ENCODE measurements at places on chromosomes 4 and X.
A peak's percentile ranks its signal among the peaks of the same experiment; 100 is the strongest.

- no peak for DNase-seq
Observed at GRCh38 chr4:118270492-118270891, 82.3 kb downstream of the PRSS12 start.

DNA sequence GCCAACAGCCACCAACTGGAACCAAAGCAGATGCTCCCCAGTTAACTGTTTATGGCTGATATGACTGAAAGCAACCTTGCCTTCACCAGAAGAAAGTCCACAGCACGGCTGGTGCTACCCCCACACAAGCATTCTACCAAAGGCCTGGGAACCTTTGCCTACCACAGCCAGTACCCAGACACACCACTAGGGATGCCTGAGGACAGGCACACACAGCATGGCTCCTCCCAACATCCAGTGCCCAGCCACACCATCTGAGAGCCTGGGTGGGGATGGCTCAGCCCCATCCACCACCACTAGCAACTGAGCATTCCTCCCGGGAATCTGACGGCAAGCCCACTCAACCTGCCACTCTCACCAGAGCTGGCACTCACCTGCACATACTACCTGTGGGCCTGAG, 178.6 kb downstream of the SLC7A11 start:
- DNase-seq, result no peak

DNA sequence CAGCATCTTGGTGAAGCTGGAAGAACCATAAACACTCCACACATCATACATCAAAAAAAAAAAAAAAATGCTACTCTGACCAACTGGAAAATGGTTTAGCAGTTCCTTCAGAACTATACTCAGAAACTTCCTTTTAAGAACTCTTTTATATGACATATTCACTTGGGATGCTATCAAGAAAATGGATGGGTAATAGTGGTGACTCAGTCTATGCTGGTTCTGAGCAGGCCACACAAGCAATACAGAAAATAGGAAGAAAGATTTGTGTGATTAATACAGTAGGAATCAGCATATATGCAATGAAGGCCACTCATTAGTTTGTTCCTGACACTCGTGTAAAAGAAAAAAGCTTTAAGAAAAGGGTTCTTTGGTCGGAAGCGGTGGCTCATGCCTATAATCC, 123.5 kb upstream of the FAT4 start:
- no peak for DNase-seq

GRCh38 chrX:38560776-38561125, 591 bp upstream of the TSPAN7 start:
- no peak for DNase-seq

GRCh38 chr4:81152839-81153713, 61.9 kb downstream of the PRKG2 start:
- DNase-seq, result no peak

DNA sequence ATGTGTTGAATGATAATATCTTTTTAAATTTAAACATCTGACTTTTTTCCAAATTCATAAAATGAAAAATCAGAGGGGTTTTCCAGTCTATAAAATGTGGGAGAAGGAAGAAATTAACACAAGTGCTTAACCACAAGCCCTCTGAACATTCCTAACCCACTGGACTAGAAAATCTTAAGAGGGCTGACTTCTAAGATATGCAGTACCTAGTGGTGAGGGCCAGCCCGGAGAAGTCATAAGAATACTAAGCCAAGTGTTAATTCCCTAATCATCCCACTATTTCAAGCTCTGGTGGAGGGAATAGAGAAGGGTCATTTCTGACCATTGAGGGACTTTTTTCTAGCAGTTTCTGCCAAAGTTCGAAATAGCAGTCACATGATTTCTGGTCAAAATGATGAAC, 86.9 kb upstream of the NEIL3 start:
- DNase-seq, result no peak

GRCh38 chr4:123589301-123589700, 192.7 kb downstream of the SPRY1 start:
- no peak for DNase-seq

GRCh38 chr4:17781300-17782287, at the start of gene FAM184B:
TSS of gene FAM184B (minus strand) at chr4:17781621. CDS start at chr4:17781299, 322 bp downstream.
- DNase-seq, result no peak

DNA sequence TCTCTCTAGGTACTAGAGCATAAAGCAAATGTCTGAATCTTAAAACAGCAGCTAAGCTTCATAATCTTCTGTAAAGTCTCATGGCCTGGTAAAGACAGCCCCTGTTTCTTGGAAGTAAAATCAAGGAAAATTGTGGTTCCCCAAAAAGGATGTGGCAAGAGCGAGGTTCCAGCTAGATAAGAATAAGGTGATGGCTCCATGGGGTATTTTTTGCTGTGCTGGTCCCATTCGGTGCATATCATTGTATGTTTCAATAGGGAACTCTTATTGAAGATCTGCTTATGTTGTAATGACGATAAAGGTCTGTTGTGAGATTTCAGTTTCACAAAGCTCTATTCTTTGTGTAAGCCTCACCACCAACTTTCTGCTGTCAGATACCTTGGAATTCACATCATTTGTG, 316.9 kb upstream of the NOCT start:
- DNase-seq, result no peak

GRCh38 chr4:54076673-54077072, 12.3 kb upstream of the CHIC2 start:
- DNase-seq, result no peak

DNA sequence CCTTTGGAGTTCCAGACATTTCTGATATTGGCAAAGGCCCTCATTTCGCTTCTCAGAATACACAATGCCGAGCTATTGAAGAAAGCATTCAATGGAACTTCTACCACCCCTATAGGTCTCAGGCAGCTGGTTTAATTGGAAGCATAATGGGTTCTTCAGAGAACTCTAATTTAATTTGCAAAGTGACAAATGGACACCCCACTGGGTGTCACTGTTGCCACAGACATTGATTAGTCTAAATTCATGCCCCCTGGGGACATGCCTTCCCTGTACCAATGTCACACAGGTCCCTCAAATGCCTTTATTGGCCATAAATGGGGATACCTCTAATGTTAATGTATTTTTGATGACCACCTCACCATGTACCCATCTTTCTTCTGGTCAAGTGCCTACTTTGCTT, 22.9 kb upstream of the TMEM255A start:
- no peak for DNase-seq

DNA sequence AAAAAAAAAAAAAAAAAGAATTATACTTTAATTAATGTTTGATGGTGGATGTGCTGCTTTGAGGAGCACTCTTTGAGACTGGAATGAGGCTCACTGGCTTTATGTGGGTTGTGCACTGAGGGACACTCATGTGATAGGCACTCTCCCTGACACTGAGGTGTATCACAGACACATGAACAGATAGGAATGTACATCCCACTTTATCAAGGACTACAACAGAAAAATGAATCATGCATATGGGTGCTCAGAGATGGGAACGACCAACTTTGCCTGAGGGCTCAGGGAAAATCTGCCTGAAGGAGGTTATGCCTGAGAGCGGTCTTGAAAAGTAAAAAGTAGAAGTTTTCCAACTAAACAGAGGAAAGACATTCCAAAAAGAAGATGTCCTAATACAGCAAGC, 97.7 kb upstream of the RBPJ start:
- no peak for DNase-seq

- peak; percentile 90 for DNase-seq
Observed at GRCh38 chr4:47442980-47443379, 20.5 kb downstream of the COMMD8 start.

DNA sequence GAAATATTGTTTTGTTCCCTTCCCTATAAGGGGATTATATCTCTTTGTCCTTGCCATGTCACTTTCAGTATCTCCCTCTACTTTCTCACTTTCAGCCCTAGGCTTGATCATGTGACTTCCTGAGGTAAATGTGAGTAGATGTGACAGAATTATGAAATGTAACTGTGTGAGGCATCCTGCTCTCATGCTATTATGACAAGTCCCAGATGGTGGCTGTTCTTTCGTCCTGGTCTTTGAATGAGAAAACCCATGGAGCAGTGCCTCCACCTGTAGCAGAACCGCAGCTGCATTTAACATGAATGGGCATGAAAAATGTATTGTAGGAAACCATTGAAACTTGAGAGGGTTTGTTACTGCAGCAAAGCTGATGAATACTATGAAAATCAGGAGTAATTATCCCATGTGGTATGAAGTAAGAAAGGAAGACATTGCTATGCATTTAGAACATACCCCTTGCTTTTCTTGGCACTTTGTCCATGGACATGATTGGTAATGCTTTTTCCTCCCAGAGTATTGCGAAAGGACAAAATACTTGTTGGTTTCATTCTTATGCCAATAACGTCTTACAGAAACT, 202.2 kb upstream of the GPRIN3 start:
- no peak for DNase-seq

GRCh38 chr4:25129917-25130316, 30.3 kb downstream of the SEPSECS start:
- no peak for DNase-seq

GRCh38 chr4:60744767-60745166, 455.4 kb upstream of the ADGRL3 start:
- no peak for DNase-seq

Measured in HL-60 (cell line).